ENCODE measurements at places on chromosomes 6 and 20.

GRCh38 chr6:49787176-49787575 is at the start of gene PGK2:
Gene PGK2 (minus strand): TSS chr6:49787285. CDS start chr6:49787187, 98 bp downstream.
- DNase-seq: no peak

- DNase-seq: no peak
These were observed 63.1 kb upstream of the PTPRT start for GRCh38 chr20:43252761-43253160.

- no peak for DNase-seq
These were observed 181.9 kb downstream of the PDE7B start for GRCh38 chr6:136033416-136033815.

DNA sequence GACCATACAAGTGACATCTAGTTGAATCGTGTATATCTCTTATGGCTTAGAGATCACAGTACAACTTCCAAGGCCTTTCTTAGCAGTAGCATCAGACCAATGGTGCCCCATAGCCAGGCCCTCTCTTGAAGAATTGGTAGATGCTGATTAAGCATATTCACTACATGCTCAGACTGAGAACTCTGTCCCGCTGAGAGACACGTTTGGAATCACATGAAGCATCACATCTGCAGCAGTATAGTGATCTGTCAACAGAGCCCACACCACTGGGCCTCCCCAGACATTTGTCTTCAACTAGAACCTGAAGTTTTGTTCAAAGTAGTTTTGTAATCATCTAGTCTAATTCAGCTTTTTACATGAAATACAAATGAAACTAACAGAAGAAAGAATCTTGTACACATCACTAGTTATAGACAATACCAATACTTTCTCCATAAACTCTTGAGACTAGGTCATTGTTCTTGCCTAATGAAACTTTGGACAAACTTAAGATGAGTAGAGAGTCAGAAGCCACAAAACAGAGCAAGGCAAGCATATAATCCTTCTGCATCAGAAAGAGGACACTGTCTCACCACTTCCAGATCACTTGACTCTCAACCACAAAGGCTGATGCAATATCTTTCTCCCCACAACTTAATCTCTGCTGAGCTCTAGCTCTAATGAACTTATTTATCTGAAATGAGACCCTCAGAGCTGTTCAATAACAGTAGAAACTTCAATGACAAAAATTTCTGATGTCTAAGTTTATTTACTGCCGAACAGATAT is 182.7 kb downstream of the TBX18 start:
- DNase-seq: no peak

- no peak for DNase-seq
These were observed 191.6 kb upstream of the MCHR2 start for GRCh38 chr6:100185615-100186014.

DNA sequence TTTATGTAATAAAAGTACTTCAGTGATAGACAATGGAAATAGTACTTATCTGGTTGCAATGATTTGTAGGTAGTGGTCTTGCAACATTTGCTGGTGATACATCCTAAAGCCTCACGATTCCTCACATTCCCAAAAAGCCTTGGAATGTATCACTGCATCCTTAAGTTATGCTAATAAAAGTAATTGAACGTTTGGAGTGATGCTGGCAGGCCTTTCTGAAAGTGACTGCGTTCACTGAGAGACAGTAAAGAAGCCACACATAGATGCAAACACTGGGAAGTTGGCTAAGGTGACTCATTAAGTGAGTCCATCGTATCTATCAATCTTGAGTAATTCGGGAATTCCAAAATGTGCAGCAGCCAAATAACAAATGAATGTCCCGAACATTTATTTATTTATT is 444.1 kb upstream of the SOX4 start:
- DNase-seq: no peak

- peak; percentile 23 for DNase-seq
These were observed 44.3 kb downstream of the TPD52L1 start for GRCh38 chr6:125197795-125198269.

GRCh38 chr6:152943260-152943897 is 39.5 kb downstream of the FBXO5 start:
- no peak for DNase-seq

DNA sequence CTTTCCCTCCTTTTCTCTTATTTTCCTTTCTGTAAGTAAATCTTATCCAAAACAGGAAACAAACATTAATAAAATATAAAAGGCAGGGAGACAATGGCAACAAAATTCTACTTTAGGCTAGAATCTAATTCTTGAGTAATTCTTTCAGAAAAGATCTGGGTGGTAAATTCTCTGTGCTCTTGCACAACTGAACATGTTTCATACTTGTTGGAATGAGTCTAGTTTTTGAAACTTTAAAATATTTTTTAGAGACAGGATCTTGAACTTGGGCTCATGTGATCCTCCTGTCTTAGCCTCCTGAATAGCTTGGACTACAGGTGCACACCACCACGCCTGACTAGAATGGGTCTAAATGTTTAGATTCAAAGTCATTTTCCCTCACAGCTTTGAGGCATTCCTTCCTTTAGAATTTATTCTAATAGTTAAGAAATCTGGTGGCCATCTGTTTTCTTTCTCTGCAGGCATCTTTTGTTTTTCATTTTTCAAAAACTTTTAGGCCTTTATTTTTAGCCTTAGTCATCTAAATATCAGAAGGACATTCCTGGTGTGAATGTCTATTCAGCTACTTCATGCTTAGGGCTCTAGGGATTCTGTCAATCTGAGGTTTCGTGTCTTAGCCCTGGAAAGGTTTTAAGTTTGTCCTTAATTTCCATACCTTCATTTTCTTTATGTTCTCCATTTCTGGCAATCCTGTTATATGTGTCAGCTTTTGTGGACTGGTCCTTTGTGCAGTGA is 76.5 kb downstream of the CDKAL1 start:
- DNase-seq: no peak
